ENCODE measurements at places on chromosomes 6 and 20.
A peak's percentile ranks its signal among the peaks of the same experiment; 100 is the strongest.

- no peak for DNase-seq
Observed at GRCh38 chr6:151103266-151103665, 136.5 kb upstream of the AKAP12 start.

DNA sequence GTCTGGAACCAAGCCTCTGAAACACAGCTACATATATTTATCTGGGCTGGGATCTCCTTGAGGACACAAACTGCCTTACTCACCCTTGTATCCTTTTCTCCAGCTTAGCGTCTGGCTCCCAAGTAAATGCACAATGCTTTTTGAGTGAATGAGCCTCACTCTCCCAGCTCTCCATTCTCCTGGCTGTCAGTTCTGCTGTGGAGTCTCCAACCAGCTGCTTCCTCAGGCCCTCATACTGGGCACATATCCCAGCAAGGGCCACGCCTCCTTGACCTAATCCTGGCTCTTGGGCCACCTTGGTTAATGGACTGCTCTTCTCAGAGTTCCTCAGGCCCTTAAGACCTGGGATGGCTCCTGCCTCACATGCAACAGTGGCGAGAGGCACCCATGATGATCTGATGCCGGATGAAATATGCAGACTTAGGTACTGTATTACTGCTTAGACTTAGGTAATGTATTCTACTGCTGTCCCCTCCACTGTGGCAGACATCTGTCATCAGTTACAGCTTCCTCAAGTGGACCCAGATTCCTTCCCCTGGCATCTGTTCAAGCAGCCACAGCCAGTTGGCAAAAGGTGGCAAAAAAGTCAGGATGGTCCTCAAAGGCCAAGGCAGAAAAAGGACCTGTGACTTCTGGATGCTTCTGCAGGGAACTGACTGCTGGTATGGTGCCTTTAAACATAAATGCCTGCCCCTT lies 16.5 kb downstream of the SNHG17 start:
- no peak for DNase-seq

GRCh38 chr20:47350691-47351545 lies 5.6 kb downstream of the ZMYND8 start:
- DNase-seq = no peak

GRCh38 chr6:28606424-28607391 lies 81.0 kb downstream of the GPX5 start:
- DNase-seq = no peak

- peak; percentile 19 for DNase-seq
Observed at GRCh38 chr20:37345339-37346235, at the start of gene SRC. TSS of gene SRC (plus strand) at chr20:37346140. CDS start at chr20:37384154, 38,014 bp downstream.

DNA sequence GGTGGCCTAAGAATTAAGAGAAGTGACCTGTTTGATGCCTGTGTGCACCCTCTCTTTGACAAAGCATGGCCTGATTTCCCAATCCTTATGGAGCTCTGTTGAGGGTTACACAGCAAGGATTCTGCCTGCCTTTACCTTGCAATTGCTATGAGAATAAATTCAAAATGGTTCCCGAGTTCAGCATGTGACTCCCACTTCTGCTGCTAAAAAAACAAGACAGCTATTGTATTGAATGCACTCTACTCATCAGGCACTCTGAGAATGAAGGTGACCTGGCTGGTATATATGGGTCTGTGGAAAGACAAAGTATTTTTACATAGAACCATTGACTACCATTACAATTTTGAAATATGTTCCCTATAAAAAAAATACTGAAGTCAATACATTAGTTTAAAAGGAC lies 190.3 kb downstream of the ATXN1 start:
- no peak for DNase-seq

DNA sequence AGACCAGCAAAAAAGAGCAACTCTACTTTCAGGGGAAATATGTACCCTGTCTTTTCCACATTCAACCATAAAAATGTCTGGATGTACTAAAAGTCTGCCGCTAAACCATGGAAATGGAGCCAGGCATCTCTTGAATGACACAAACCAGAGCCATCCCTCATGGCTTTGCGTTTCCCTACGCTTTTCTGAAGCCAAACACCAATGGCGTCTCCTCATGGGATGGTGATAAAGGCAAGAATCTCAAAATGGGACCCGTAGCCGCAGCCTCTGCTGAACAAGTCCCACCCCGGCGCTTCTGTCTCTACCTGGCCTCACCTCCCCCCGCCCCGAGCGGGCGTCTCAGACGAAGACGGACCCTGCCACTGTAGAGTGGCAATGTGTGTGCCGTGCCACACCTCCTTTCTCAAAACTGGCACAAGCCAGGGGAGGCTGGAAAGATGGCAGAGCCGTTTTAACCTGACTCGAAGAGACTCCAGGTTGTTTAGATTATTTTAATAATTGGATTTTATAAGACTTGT lies 80.3 kb upstream of the AFDN start:
- DNase-seq = no peak

DNA sequence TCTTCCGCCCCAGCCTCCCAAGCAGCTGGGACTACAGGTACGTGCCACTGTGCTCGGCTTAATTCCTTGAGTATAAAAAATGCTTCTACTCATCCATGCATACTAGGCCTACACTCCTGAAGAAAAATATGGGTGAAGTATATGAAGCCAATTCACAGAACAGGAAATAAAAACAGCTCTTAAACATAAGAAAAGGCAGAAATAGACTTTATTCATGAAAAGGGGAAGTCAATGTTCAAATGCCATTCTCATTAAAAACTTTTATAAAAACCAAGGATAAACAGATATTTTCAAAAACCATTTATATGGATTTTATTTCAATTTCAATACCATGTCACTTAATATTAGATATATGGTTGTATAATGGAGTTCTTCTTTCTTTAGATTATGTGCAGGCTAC lies 18.3 kb downstream of the SERPINB9 start:
- no peak for DNase-seq

- peak; percentile 2 for DNase-seq
Observed at GRCh38 chr6:82693094-82693493, 329.5 kb downstream of the TPBG start.

GRCh38 chr6:132569170-132569569 lies 952 bp upstream of the TAAR6 start:
- DNase-seq = no peak

DNA sequence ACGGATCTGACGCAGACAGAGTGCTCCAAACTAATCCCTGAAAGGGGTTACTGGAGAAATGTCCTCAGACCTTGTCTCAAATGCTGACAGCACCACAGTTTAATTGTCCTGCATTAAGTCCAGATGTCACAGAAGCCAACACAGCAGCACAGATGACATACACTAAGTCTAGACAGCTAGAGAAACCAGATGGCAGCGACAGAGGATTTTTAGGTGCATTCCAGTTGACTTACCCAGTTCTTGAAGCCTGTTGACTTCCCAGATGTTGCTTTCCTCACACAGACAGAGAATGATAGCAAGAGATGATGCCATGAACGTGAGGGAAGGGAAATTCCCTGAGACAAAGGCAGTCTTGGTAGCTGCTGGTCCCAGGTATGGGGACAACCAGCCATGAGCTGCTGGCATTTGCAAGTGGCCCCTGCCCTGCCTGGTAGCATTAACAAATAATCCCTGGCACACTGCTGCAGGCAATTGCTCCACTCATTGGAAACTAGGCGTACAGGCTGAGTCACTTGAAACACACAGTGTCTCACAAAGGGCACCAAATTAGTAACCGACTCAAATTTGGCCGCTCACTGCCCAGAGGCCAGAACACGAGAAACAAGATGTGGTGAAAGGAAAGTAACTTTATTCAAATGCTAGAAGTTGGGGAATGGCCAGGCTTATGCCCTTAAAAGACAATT lies 52.2 kb downstream of the ADGB start:
- no peak for DNase-seq

Measured in thymus (tissue), 14 donors.